Stimulated activated CD8-positive, alpha-beta memory T cell treated with anti-CD3 and anti-CD28 coated beads, Interleukin-15, amount 100 ng/mL, for 48 hours (primary cell): ENCODE measurements at places on chromosomes 1 and 21.
A peak's percentile ranks its signal among the peaks of the same experiment; 100 is the strongest.

GRCh38 chr21:38186661-38187270 lies 70.0 kb upstream of the KCNJ15 start:
- DNase-seq, result no peak

GRCh38 chr1:21597753-21598152 lies 71.4 kb downstream of the RAP1GAP start:
- DNase-seq, result no peak

DNA sequence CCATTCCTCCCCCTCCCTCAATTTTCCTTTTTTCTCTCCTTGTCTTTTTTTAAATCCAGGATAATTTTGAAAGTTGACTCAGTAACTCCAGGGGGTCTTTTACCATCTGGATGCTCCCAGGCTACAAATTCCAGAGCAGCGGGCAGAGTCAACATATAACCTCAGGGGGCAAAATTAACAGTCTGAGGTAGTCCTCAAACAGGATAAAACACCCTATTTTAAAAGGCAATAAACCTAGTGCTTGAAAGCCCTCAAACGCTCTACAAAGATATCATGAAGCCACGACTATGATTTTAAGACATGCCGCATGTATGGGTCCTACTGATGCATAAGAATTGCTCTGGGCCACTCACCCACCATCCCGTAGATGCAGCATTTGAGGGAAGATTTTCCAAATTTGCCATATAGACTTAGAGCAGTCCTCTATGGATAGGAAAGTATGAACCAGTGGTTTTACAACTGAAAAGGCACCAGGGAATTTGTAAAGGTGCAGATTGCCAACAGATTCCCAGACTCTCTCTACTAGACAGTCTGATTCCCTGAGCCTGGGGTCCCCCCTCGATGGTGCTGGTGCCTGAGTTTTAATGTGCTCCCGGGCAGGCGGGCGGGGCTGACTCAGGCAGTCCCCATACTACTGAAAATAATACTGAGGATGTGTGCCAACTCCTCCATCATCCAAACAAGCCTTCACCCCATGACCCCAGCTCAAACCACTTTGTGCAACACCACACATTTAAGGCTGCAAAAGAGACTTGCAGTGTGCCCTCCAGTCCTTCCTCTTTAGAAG lies 37.2 kb downstream of the PTPN14 start:
- no peak for DNase-seq

DNA sequence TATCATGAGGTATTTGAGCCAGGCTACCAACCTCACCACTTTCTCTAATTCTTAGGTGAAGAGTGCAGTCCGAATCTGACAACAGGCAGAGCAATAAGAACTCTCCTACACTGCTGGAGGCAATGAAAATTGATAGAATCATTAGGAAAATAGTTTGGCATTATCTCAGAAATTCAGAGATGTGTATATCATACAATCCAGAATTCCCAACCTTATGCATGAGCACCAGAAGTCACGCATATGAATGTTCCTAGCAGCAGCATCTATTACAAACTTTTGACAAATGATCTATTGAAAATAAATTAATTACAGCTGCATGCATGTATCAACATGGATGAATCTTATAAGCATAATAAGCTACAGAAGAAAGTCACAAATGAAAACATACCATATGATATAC lies 176.9 kb upstream of the CAMK1G start:
- no peak for DNase-seq

GRCh38 chr1:78649628-78650027 lies at the start of gene IFI44:
IFI44 (plus strand) TSS chr1:78649831; CDS start chr1:78650196, 365 bp downstream.
- DNase-seq, result peak; percentile 32

- DNase-seq, result no peak
Observed at GRCh38 chr1:165644064-165644735, 13.2 kb downstream of the MGST3 start.

GRCh38 chr1:117059334-117059677 lies 820 bp upstream of the TTF2 start:
- DNase-seq, result peak; percentile 66

DNA sequence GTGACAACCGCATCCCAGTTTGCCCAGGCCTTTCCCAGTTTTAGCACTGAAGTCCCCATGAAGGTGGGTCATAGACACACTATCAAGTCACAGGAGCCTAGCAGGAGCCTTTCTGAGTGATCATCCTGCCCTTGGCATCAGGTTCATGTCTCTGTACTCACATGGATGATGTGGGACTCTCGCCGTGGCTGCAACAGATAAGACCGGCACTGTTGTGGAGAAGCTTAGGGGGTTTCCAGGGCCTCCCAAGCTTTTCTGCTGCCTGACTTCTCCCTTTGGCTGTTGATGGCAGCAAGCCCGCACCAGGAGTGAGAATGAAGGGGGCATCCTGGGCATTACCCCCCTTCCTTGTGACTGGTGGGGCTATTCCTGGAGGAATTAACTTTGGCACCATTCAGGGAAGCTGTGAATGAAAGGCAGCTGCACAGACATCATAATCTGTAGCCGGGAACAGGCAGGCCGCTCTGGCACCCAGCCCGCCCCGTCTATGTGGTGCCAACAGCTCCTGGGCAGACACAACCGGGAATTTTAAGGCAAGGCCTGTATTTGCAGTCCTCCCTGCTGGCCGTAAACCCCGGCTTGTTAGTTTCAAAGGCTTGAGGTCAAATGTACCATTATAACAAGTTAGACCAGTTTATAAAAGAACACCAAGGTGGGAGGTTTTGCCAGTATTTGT lies 148.6 kb downstream of the HUNK start:
- DNase-seq, result no peak

- DNase-seq, result no peak
Observed at GRCh38 chr1:38567401-38567800, 292.2 kb downstream of the RRAGC start.

GRCh38 chr1:8416881-8417280 lies 99.0 kb downstream of the SLC45A1 start:
- DNase-seq, result no peak

DNA sequence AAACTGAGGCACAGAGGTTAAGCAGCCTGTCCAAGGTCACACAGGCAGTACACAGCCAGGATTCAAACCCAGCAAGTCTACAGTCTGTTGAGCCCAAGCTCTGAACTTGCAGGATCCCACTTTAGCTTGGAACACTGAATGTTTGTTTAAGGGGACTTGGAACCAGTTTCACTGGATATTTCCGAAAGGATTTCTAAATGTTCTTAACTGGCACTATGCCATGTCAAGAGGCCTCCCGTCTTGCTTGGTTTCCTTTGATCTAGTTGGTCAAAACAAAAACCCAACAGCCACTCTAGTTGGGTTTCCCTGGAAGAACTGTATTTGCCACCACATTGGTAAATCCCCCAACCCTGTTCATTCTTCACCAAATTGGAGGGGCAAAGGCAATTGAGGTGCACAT lies 317.6 kb upstream of the KAZN start:
- DNase-seq, result no peak

GRCh38 chr1:111332190-111332589 lies 41.5 kb downstream of the CHIA start:
- no peak for DNase-seq

DNA sequence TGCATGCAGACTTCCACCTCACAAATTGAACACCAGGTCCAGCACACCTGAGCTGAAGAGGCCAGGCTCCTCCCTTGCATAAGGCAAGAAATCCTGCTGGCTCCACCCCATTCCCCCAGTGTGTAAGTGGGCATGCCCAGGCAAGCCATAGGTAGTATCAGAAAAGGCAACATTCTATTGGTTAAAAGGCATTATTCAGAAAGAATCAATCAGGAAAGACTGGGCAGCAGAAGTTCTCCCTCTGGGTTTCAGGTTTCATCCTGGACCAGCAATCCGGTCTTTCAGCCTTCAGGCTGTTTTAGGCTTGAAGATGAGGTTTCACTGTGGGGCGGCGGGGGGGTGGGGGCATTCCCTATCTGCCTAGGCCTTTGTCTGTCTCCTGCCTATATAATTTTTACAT lies 42.0 kb upstream of the LHX8 start:
- no peak for DNase-seq

- no peak for DNase-seq
Observed at GRCh38 chr1:165284454-165284853, 72.1 kb downstream of the LMX1A start.
